NCI-H460 (cell line): ENCODE measurements at places on chromosomes 7 and 10. TPM values are rescaled to one million over a fixed set of nuclear protein-coding genes. Genes with fewer than 3 reads are reported as not detected.

Gene CCL24
- total RNA-seq, result not detected in 2 replicates

Gene ASIC3
- 1.1 and 2.0 TPM in 2 replicates for total RNA-seq

Gene RBM17
- total RNA-seq, result 33.8 and 40.2 TPM in 2 replicates

Gene SPDYE11
- 0.54 and 0.55 TPM in 2 replicates for total RNA-seq

Gene AGBL3
- total RNA-seq, result 1.2 and 2.6 TPM in 2 replicates

Gene PON1
- not detected in 2 replicates for total RNA-seq

Gene GPR158
- total RNA-seq, result 0.02 and 0.06 TPM in 2 replicates

Gene SFRP5
- not detected in 2 replicates for total RNA-seq

Gene FGFBP3
- 1.6 and 2.1 TPM in 2 replicates for total RNA-seq

Gene FAM237B
- total RNA-seq, result not detected in 2 replicates

Gene CALHM2
- 16.6 and 18.1 TPM in 2 replicates for total RNA-seq

- DNase-seq, result no peak
Observed at GRCh38 chr7:123367031-123367430, 167.3 kb upstream of the SLC13A1 start.

DNA sequence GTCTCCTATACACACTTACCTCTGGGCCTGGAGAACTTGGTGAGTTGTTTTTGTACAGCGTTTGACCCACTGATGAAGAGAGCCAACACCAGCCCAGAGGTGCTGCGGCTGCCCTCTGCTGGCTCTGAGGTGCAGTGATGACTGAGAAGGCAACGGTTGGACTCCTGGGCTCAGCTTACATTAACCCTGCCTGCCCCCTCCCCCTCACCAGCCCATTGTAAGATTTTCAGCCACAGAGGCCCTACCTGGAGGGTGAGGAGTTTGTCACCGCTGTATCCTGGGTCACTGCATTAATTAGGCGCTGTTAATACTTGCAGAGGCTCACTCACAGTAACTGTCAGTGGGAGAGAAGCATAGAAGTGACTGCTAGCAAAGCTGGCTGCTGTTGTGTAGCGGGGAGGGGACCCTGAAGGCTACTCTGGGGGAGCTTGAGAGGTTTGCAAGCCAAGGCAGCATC lies 19.0 kb upstream of the ANKRD2 start:
- DNase-seq, result peak; percentile 59

DNA sequence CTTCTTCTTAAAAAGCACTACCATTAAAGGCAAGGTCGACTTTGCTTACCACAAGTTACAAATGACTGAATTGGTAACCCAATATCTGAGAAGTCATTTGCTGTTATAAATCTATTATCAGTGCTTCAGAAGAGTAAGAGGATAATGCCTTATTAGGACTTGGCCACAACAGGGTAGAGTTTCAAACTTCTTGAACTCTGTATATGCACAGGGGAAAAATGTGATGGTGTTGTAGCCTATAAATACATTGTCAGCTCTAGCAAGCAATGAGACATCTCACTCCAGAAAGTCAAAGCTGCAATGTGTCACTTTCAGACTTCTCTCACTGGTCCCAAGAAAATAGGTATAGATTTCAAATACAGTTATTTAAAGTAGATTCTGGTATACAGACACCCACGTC lies 9.3 kb downstream of the TFEC start:
- no peak for DNase-seq

DNA sequence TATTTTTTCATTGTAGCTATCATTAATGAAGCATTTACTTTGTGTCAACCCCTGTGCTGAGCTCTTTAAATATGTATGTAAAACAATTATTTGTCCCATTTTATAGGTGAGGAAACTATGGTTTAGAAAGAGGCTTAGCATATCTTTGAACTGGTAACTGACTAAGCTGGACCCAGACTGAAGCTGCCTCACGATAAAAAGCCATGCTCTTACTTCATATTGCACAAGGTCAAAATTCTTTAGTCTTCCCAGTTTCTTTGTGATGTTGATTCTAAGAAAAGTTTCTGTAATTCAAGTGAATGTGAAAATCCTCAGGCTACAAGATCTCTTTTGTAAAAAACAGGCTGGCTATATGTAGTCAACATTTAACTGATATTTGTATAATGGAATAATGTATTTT lies 46.6 kb upstream of the SLC16A12 start:
- no peak for DNase-seq

- DNase-seq, result no peak
Observed at GRCh38 chr7:84294847-84295455, 100.4 kb upstream of the SEMA3A start.

GRCh38 chr7:43594020-43594419 lies 11.1 kb downstream of the STK17A start:
- DNase-seq, result no peak

- DNase-seq, result peak; percentile 73
Observed at GRCh38 chr7:83413831-83414230, 235.1 kb downstream of the SEMA3E start.

DNA sequence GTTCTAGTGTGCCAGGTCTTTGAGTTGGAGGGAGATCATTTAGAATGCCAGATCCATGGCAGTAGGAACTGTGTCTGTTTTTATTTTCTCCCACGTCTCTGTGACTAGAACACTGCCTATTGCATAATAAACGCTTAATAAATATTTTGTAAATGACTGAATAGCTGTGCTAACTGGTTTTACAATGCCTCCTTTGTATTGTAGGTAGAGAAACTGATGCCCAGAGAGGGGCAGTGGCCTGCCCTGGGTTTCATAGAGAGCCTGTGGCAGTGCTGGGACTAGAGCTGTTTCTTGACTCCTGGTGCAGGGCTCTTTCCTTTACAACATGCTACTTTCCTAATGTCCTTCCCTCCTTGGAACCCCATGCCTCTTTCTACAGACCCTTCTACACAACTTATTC lies 2.5 kb downstream of the TAS2R5 start:
- DNase-seq, result no peak

GRCh38 chr7:129045682-129046081 lies 9.2 kb downstream of the TNPO3 start:
- no peak for DNase-seq

- DNase-seq, result no peak
Observed at GRCh38 chr10:132301371-132302330, 6.1 kb downstream of the STK32C start.

DNA sequence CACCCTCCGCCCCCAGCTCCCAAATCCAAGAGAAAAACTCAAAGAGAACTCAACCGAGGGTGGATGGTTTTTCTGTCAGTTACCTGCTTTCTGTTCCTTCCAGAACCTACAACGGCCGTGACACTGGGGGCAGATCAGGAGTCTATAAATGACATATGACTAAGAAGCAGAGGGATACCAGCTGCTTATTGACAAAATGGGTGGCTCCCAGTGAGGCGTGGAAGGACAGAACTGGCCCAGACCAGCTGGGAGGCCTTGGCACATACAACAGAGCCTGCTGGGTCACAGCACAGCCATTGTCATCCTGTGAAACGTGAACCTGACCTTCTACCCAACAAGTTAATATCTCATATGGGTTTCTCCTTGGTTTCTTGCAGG lies 84.3 kb upstream of the ADRB1 start:
- peak; percentile 20 for DNase-seq

DNA sequence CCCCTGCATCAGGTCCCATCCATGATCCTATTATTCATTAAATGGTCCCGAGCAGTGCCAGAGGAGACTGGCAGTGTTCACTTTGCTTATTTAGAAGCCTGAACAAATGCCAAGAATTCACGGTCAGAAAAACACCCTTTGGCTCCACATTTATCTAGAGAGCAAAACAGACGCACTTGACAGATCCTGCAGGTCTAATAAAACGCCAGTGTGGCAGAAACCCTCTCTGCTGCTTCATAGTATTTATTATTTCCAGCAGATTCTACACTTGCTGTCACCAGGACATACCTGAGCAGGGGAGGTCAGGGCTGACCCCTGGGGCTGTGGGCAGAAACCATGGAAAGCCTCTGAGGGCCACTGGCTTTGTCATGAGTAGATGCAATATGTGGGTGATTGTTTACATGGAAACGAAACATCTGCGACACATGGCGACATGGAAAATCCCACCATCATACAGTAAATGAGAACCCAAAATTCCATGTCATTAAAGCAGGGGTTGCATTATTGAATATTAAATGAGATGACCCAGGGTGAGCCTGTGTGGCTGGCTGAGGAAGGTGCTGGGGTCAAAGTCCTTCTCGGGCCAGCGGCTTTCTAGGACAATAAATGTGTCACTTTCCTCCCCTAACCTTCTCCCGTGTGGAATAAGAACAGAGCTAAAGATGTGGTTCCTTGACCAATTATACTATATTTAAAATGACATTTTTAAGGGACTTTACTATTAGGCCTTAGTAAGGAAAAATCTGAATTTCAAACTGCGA lies 205.9 kb upstream of the SVIL start:
- DNase-seq, result no peak

GRCh38 chr7:153567426-153567825 lies 484.8 kb upstream of the DPP6 start:
- DNase-seq, result no peak

DNA sequence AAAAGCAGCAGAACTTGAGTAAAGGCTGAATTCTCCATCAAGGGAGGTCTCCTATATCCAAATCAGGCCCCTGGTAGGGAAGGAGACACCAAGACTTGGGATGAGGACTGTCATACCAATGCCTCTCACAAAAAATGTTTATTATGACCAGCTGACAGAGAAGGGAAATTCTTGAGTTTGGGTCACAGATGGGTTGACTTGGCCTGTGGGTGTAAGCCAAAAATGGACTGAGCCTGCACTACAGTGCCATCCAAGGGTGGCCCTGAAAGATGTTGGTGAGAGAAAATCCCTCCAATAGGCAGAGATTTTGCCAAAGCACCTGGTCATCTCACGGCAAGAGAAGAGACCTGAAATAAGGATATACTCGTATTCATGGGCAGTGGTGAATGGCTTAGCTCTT lies 27.0 kb upstream of the PPIF start:
- DNase-seq, result no peak

GRCh38 chr10:132151286-132151950 lies 35.3 kb upstream of the DPYSL4 start:
- DNase-seq, result no peak

DNA sequence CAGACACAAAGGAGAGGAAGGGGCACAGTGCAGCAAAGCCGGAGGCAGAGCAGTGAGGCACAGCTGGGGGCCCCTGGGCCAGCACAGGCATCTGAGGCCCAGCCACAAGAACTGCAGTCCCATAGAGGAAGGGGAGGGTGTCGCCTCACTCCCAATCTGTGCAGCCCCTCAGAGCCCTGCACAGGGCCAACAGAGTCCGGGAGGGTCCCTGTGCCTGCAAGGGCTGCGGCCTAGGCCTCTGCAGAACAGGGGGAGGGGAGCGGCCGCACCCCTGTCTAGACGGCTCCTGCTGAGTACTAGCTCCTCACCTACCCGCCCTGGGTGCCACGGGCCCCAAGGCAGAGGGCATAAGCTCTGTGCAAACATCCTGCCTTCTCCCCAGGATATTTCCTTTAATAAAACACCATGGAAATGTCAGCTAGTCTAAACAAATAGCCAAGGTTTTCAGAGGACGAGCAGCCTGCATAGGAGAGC lies 32.4 kb upstream of the RET start:
- DNase-seq, result no peak

- no peak for DNase-seq
Observed at GRCh38 chr7:7254908-7255307, 72.6 kb downstream of the C1GALT1 start.
